ENCODE measurements at places on chromosomes 2 and 18.

- no peak for DNase-seq
Observed at GRCh38 chr2:120077896-120078295, 65.0 kb downstream of the EPB41L5 start.

GRCh38 chr18:55268628-55269275 lies 309.5 kb upstream of the CCDC68 start:
- DNase-seq = no peak

- DNase-seq = peak; percentile 90
Observed at GRCh38 chr2:73293534-73294171, at the start of gene EGR4. Gene EGR4, minus strand, starts transcription at chr2:73293548. Its CDS starts 231 bp downstream, at chr2:73293317.

DNA sequence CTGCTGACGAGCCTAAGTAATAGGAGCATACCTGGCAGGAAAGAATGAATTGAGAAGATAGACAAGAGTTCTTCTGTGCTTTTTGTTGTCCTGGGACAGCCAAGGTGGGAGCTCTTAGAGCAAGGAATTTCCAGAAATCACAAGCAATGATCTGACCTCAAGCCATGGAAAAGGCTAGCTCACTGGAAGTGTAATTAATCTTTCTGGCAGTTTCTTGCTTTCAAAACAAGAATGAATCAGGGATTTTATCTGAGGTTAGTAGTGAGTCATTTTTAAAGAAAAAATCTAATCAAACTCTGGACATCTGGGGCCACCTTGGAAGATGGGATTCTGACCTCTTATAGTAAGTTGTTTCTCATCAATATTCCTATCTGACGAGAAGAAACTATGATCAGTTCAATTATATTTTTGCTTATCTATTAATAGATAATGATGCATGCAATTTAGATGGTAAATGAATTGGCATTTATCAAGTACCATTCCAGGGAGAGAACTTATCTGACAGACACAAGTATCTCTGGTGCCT lies 98.0 kb downstream of the ADCYAP1 start:
- DNase-seq = no peak

- DNase-seq = no peak
Observed at GRCh38 chr2:207352978-207353671, 176.6 kb upstream of the CREB1 start.

DNA sequence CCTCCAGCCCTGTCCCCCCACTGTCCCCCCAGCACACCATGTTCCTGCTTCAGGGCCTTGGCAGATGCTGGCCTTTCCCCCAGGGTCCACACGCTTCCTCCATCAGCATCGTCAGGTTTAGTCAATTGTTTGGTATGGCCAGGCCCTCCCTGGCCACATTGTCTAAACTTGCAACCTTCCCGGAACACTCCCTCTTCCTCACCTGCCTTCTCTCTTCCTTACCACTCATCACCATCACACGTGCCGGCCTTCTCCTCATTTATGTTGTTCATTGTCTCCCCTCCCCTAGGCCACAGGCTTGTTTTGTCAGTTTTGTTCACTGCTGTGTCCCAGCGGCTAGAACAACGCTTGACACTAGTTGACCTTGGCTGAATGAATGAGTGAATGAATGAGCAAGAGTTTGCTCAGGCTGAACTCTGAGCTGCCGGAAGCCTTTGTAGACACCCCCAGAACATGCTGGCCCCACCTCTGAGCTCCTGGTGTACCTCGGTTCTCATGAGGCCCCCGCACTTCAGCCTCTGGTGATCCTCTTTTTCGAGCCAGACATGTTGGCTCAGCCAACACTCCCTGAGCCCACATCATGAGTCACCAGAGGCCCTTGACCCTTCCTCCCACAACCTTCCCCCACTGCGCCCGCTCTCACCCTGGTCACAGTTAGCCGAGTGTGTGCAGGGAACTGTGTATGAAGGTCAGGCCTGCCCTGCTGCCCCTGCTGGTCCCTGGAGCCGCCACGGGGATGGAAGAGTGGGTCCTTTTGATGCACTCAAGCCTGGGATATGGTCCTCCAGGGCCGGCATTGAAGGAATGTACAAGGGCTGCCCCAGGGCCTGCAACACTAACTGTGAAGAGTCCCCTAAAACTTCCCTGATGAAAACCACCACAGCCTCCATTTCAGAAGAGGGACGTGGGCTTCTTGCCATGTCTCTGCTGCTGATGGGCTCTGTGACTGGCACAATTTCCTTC lies 57.5 kb downstream of the HS1BP3 start:
- DNase-seq = peak; percentile 81

GRCh38 chr2:37349231-37349860 lies 4.9 kb downstream of the QPCT start:
- no peak for DNase-seq

- no peak for DNase-seq
Observed at GRCh38 chr2:208366215-208367127, 40.1 kb upstream of the PTH2R start.

All from HuH-7.5 (cell line).